CD4-positive, alpha-beta T cell (primary cell): ENCODE measurements at places on chromosomes 6 and 20. TPM values are rescaled to one million over a fixed set of nuclear protein-coding genes. Genes with fewer than 3 reads are reported as not detected.
A peak's percentile ranks its signal among the peaks of the same experiment; 100 is the strongest.

The ZMYND8 gene
- 33.0 TPM for total RNA-seq

The OR2J3 gene
- total RNA-seq: not detected

The ADAM33 gene
- not detected for total RNA-seq

The CLPSL2 gene
- not detected for total RNA-seq

The TNF gene
- total RNA-seq: 34.2 TPM

DNA sequence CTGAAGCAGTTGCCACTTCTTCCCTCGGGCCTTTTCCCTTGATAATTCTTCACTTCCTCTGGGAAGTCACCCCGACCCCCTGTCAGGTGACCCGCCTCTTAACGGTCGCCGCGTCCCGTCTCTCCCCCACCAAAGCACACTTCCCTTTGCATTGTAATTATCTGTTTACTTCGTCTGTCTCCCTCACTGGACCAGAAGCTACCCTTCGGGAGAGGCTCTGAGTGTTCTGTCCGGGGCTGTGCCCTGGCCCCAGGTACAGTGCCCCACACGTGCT, 771 bp upstream of the SNAI1 start:
- no peak for DNase-seq

DNA sequence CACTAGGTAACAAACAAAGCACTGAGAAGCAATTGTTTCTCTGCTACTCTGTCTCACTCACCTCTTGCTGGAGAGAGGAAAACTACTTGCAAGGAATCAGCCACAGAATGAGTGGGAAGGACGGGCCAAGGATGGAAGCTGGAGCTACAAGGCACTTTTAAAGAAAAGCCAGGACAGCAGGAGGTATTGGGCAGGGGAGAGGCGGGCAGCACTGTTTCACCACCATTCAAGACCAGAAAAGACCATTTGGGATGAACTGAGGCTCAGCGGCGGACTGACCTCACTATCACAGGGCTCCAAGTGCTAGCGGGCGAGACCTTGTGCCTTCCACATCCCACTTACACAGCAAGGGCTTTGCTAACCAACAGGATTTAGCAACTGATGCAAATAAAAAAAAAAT, 137.4 kb downstream of the IPCEF1 start:
- no peak for DNase-seq

GRCh38 chr20:45091366-45091765, 9.6 kb downstream of the KCNS1 start:
- DNase-seq: no peak

DNA sequence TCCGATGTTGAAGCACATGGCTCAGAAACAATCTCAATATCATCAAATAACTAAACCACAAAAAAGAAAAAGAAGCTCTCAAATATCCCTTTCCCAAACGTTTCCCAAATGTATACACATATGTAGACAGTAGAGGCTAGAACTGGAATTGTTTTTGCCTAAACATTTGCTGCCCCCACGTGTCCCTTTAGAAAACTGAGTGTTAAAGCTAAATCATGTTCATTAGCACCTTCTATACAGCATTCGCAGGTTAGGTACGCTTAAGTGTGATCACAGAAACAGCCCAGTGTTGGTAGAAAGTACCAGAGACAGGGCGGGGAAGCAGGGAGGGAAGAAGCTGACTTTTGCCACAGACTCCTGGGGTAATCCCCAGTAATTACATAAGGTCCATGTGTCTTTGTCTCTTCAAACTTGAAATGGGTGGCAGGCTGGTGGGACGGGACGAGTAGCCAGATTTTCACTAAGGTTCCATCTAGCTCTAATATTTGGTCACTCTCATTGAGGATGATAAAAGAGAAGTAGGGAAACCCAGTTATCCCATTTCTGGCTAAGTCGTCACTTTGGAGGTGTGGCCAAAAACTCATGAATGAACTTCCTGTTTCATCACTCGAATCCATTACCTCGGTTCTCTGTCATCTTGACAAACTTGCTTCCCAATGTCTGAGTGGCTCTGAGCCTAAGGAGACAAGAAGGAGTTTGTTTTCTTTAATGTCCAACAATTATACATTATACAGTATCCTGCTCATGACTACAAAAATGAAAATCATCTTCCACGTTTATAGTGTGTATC, 15.0 kb upstream of the TFAP2A start:
- DNase-seq: no peak

DNA sequence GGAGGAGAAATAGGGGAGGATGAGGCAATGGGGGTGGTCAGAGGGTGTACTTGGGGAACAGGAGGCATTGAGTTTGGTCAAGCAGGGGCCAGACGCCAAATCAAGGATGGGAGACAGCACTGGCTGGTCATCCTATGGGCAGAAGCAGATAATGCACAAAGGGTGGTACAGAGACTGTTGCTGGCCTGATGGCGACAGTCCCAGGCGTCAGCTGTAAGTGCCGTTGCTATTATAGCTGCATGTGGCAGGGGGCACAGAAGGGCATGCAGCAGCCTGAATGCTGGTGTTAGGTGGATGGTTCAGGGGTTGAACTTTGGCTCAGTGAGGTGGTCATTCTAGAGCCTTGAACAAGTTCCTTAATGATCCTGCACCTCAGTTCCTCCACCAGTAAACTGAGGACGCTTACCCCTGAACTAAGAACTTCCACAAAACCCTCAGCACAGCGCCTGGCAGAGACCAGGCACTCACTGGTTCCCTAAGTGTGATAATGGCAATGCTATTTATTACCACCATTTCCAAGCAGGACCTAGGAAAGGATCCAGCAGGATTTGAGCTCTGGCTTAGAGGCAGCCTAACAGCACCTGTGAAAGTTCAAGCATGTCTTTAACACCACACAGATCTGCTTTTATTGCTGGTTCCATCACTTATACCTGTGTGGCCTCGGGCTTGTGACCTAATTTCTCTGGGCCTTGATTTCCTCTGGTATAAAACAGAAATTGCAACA, 162.7 kb downstream of the INSM1 start:
- no peak for DNase-seq

- no peak for DNase-seq
These were observed 243.6 kb downstream of the KHDRBS2 start for GRCh38 chr6:62042429-62042828.

DNA sequence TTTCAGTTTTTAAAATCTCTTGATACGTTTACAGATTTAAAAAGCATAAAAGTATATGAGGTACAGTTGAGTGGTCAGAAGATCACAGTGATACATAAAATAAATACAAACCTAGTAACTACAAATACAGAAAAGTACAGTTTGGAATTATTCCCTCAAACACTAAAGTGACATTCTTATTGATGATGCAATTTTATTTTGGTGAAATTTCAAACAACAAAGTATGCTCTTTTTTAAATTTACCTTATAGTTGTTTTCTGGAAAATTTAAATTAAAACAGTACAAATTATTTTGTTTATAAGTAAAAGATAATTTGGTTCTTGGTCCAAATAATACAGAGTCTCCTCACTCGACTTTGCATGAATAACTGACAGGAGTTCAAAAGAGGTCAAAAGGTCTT, 1305.1 kb upstream of the GJE1 start:
- no peak for DNase-seq

DNA sequence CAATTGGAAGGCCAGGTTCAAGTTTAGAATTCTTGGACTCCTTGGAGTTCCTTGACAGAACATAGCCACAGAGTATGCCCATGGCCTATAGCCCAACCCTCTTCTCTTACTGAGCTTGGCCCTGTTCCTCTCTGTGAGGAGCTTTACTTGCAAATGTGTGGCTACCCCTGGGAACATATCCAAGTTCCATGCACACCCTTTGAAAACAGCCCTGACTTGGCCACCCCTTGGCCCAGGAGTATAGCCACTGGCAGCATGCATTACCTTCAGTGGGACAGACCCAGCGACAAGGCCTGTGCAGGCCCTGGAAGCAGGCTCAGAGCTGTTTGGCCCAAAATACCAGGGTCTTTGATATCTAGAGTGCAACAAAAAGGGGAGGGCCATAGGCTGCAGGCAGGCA, 19.5 kb upstream of the MAS1 start:
- no peak for DNase-seq

DNA sequence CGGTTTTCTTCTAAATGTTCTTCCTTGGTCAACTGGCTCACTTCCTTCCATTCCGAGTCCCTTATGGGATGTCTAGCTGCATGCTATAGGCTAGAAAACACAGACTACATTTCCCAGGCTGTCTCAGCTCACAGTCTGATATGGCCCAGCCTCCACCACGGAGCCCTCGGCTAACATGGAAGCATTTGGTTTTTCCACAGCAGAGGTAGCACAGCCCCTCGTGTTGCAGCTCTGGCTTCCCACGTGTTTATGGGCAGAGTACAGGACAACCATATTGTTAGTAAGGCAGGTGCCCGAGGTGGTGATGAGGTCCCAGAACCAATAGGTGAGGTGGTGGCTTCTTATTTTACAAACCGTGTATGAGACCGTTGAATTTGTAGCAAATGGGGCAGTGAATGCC, 8.7 kb downstream of the GPLD1 start:
- no peak for DNase-seq

GRCh38 chr6:169707772-169708171, 5.8 kb downstream of the C6orf120 start:
- DNase-seq: no peak

GRCh38 chr6:109308018-109308492, 74.2 kb downstream of the CD164 start:
- DNase-seq: no peak

DNA sequence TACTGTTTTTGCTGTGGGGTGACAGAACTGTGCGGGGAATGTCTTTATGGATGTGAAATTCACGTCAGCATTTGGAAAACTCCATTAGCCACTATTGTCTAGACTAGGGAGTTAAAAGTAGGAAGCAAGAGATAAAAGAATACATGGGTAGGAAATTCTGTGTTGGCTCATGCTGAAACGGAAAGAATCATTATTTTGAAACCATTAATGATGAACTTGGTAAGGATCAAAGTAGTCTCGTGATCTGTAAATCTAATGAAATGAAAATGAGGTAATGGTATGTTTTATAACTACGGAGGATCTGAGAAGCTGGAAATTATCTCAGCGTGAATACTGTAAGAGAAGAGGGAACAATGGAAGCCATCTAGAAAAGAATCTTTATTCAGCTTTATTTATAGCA, 11.1 kb upstream of the CD40 start:
- DNase-seq: no peak

GRCh38 chr6:76703285-76703684, 630.8 kb upstream of the IMPG1 start:
- DNase-seq: no peak

GRCh38 chr6:133165235-133165634, 75.9 kb upstream of the EYA4 start:
- DNase-seq: no peak

DNA sequence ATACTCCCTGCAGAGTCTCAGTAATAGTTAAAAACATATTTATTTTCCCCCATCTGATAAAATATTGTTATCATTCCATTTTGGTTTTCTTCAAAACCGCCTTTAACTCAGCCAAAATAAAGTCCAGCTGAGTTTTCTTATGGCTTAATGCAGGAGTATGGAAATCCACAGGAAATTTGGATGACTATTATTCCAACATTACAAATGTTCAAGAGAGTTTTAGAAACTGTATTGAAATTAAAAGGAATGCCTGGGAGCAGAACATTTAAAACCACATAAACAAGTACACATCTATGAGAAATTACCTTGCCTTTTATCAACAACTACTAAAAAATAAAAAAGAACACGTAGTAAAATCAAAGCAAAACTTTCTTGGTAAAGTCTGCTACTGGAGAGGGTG, 45.7 kb downstream of the NCOA7 start:
- DNase-seq: no peak

- DNase-seq: no peak
These were observed 41.5 kb upstream of the KCNQ5 start for GRCh38 chr6:72580281-72580940.

GRCh38 chr20:52017669-52018317, 173.8 kb downstream of the ZFP64 start:
- DNase-seq: no peak

DNA sequence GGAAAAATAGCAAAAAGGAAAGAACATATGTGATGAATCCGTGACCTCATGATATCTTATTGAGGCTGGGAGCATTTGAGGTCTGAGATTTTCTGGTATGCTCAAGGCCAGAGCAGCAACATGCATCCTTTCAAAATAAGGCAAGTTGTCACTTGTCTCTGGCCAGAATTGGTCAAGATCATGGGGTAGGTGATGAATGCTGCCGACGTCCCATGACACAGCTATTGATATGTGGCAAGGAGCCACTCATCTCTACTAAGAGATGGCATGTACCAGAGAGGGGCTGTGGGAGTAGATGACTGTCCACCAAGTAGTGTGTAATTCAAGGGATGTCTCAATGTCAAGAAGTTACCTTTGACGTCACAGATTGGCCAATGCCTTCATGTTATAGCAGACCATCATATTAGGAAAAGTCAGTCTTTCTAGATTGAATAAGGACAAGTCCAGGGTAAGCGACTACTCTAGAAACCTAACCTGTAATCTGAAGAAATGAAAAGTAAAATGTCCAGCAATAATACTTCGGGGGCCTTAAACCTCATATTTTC, 527.4 kb downstream of the BMP2 start:
- DNase-seq: no peak

GRCh38 chr6:166258854-166259276, 49.3 kb downstream of the PRR18 start:
- DNase-seq: peak; percentile 61

DNA sequence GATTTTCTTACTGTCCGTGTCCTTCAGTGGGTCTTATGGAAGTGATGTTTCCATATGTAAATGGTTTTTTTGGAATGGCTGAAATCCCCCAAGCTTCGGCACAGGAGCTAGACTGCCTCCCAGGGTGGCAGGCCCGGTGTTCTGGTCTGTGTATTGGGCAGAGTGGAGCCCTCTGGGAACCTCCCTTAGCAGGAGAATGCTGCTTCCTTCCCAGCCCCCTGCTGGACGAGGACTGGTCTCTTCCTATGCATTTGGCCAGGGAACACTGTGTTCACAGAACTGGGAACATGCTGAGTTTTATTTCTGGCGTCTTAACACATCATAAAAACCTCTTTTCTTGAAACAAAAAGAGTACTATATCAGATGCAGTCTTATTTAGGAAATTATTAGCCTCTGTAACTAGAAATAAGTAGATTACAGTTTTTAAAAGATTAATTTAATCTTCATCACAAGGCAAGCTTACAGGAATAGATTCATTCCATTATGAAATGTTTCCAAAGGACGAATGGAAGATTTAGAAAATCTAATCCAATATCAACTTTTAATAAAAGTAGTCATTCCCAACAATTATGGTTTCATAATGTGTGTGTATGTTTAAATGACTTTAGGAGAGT, 56.6 kb downstream of the SYTL3 start:
- no peak for DNase-seq

DNA sequence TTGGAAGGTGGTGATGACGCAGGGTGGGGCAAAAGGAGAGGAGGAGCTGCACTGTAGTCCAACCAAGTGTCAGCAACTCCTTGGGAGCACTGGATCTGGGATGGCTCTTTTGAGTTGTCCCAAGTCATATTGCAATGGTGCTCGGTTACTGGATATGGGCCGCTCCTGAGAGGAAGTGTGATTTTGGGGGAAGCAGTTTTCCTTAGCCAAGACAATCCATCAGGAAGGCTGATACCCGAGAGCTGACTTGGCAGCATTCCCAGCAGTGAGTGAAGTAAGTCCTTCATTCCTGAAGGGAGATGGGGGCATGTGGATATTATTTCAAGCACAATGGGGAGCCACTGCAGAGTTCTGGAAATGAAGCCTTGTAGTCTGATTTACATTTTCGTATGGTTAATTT, 354.1 kb downstream of the RFPL4B start:
- DNase-seq: no peak
